ENCODE measurements at places on chromosomes 2 and 18. TPM values are rescaled to one million over a fixed set of nuclear protein-coding genes. Genes with fewer than 3 reads are reported as not detected.

SCN7A gene
- 74.1 TPM for total RNA-seq

PLEK gene
- under 0.01 TPM for total RNA-seq

- no peak for DNase-seq
- no peak overlapping the region for H3K27ac ChIP-seq
- H3K4me1 ChIP-seq, result no peaks in the 10 kb centered on the region
- H3K4me3 ChIP-seq, result no peak overlapping the region
- no peaks in the 10 kb centered on the region for H3K27me3 ChIP-seq
- no peaks in the 10 kb centered on the region for H3K36me3 ChIP-seq
Measured at GRCh38 chr2:74851191-74851566, 17.3 kb downstream of the HK2 start.

DNA sequence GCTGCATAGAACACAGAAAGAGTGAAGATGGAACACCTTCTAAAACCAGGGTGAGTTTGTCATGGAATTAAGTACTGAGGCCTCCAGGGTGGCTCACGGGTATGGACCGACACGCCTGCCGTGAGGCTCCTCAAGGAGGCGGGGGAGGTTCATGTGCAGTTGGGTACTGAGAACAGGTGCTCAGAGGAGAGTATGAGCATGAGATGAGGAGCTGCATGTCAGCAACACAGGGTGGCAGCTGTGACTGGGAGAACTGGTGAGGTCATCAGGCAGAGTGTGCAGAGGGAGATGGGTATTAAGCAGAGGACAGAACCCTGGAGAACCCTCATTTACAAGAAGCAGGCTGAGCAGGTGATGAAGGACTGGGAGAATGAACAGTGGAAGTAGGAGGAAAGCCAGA, 63.2 kb upstream of the KLHL29 start:
- no peaks in the 10 kb centered on the region for H3K4me1 ChIP-seq
- DNase-seq, result no peak
- no peak overlapping the region for H3K27ac ChIP-seq
- H3K27me3 ChIP-seq, result no peaks in the 10 kb centered on the region
- H3K36me3 ChIP-seq, result no peaks in the 10 kb centered on the region

- H3K4me1 ChIP-seq, result no peaks in the 10 kb centered on the region
- H3K4me3 ChIP-seq, result no peak overlapping the region
- H3K27me3 ChIP-seq, result no peaks in the 10 kb centered on the region
- DNase-seq, result no peak
Measured at GRCh38 chr2:233846387-233847247, 7.7 kb downstream of the HJURP start.

TNFRSF11A gene
- 0.26 TPM for total RNA-seq

DNA sequence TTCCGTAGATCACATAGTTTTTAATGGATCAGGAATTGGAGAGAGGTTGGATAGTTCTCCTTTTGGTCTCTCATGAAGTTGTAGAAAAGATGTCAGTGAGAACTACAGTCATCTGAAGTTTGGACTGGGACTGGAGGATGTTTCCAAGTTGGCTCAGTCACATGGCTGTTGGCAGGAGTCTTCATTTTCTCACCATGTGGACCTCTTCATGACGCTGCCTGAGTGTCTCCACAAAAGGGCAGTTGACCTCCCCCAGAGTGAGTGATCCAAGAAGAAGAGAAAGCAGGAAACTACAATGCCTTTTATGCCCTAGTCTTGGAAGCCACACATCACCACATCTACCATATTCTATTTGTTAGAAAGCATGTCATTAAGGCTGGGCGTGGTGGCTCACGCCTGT, 171.7 kb downstream of the EPHA4 start:
- no peaks in the 10 kb centered on the region for H3K27me3 ChIP-seq
- H3K4me3 ChIP-seq, result no peak overlapping the region
- no peaks in the 10 kb centered on the region for H3K36me3 ChIP-seq
- no peak for DNase-seq

ALPG gene
- not detected for total RNA-seq

GRCh38 chr2:230592775-230593174, 119.9 kb upstream of the CAB39 start:
- no peak overlapping the region for H3K4me3 ChIP-seq
- no peaks in the 10 kb centered on the region for H3K36me3 ChIP-seq
- H3K27ac ChIP-seq, result no peak overlapping the region

FOXD4L1 gene
- not detected for total RNA-seq

DNA sequence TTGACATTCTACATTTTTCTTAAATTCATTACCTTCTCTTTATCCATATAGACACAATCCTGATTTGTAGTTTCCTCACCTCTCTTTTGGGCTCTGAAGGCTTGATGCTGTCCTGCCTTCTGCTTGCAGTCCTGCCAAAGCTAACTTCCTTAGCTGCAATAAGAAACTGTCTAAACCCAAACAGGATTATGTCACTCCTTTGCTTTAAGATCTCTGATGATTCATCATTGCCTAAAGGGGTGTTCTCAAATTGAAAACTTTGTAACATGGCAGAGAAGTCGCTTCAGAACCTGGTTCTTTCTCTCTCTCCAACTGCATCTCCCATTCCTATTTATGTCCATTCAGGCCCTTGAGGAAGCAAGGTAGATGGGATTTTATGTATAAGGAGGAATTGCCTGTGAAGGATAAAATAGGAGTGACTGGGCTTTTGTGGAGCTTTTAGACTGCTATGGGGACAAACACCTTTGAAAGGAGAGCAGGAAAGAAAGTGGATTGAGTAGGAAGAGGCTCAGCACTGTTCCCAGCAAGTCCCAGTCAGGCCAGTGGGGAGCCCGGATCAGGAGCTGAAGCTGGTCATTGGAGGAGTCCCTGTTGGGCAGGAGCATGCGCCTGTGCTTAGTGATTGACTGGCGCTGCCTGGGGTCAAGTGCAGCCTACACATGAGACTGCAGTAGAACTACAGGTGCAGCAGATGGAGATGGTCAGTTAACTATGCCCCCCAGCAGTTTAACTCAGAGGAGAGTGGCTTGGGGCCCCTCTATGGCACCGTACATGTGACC, 390.6 kb downstream of the CTNNA2 start:
- no peaks in the 10 kb centered on the region for H3K36me3 ChIP-seq
- H3K27me3 ChIP-seq, result no peaks in the 10 kb centered on the region
- no peaks in the 10 kb centered on the region for H3K4me1 ChIP-seq
- H3K4me3 ChIP-seq, result no peak overlapping the region

- no peaks in the 10 kb centered on the region for H3K4me1 ChIP-seq
- no peak for DNase-seq
- peaks cover 20% of the 10 kb centered on the region for H3K27me3 ChIP-seq
- peak overlapping the region; percentile 41 for H3K4me3 ChIP-seq
Measured at GRCh38 chr2:120344214-120344975, 1.5 kb upstream of the INHBB start.

DNA sequence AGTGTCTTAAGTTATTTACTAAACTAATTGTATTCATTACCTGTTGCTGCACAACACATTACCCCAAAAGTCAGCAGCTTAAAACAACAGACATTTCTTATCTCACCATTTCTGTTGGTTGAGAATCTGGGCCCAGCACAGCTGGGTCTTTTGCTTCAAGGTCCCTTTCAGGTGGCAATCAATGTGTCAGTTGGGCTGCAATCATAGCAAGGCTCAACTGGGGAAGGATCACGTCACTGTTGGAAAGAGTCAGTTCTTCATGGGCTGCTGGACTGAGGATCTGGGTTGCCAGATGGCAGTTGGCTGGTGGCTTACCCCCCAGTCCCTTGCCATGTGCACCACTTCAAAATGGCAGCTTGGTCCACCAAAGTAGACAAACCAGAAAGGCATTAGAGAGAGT, 261.2 kb downstream of the SUCLG1 start:
- H3K4me1 ChIP-seq, result no peaks in the 10 kb centered on the region
- H3K27ac ChIP-seq, result no peak overlapping the region
- H3K4me3 ChIP-seq, result no peak overlapping the region

DNA sequence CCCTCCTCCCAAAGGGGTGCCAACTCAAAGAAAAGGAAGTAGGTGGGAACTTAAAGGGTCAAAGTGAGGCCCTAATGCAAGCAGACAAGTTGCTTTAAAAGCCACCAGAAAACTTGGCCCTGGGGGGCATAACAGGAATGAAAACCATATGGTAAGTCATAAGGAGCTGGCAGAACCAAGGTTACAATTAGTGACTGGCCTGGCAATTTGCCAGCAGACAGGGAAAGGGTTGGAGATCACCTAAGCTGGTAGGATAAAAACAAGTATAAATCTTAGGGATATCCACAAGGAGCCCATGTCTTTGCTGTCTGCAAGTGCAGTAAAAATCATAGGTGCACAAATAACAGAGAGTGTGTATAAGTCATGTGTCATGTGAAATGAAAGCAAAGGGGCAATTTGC, 256.7 kb upstream of the LRRTM4 start:
- no peak overlapping the region for H3K27ac ChIP-seq
- no peaks in the 10 kb centered on the region for H3K36me3 ChIP-seq
- DNase-seq, result no peak
- no peaks in the 10 kb centered on the region for H3K4me1 ChIP-seq

LIMS4 gene
- total RNA-seq, result 5.6 TPM

DNA sequence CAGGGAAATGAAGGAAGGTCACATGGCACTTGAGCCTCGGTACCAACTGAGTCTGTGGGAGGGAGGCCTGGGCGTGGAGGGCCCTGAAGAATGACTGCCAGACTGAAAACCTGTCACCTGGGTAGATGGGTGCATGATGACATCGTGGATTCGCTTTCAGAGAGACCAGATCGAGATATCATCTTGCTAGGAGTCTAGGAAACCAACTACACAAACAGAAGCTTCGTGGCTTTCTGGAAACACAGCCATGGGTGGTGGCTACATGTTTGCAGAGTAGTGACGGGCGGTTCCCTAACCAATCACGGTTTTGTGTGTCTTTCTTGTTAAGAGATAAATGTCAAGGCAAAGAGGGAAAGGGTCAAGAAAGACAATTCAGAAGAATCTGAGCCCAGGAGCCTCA, 155.0 kb downstream of the EIPR1 start:
- H3K27me3 ChIP-seq, result no peaks in the 10 kb centered on the region
- no peak overlapping the region for H3K27ac ChIP-seq
- H3K4me1 ChIP-seq, result no peaks in the 10 kb centered on the region
- no peak overlapping the region for H3K4me3 ChIP-seq
- H3K36me3 ChIP-seq, result no peaks in the 10 kb centered on the region
- DNase-seq, result no peak

- no peaks in the 10 kb centered on the region for H3K36me3 ChIP-seq
- H3K4me3 ChIP-seq, result no peak overlapping the region
- H3K4me1 ChIP-seq, result no peaks in the 10 kb centered on the region
- no peak for DNase-seq
- no peak overlapping the region for H3K27ac ChIP-seq
Measured at GRCh38 chr2:172600557-172601008, 44.7 kb downstream of the PDK1 start.

DNA sequence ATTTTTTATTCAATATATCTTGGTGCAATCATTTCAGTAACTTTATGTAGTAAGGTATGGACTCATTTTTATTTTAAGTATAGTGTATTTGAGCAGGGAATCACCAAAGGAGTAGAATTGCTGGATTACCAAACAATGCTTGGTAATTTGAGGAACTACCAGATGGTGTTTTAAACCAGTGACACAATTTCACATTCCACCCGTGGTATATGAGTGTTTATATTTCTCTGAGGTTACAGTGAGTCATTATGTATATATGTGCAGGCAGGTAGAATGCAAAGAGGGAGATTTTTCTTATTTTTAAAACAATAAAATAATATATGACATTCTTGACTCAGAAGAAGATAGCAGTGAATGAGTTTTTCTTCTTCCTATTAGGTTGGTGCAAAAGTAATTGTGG, 596.9 kb downstream of the DCC start:
- H3K4me1 ChIP-seq, result no peaks in the 10 kb centered on the region
- H3K36me3 ChIP-seq, result no peaks in the 10 kb centered on the region
- no peak overlapping the region for H3K27ac ChIP-seq
- DNase-seq, result no peak

SALL3 gene
- total RNA-seq, result 0.28 TPM

DNA sequence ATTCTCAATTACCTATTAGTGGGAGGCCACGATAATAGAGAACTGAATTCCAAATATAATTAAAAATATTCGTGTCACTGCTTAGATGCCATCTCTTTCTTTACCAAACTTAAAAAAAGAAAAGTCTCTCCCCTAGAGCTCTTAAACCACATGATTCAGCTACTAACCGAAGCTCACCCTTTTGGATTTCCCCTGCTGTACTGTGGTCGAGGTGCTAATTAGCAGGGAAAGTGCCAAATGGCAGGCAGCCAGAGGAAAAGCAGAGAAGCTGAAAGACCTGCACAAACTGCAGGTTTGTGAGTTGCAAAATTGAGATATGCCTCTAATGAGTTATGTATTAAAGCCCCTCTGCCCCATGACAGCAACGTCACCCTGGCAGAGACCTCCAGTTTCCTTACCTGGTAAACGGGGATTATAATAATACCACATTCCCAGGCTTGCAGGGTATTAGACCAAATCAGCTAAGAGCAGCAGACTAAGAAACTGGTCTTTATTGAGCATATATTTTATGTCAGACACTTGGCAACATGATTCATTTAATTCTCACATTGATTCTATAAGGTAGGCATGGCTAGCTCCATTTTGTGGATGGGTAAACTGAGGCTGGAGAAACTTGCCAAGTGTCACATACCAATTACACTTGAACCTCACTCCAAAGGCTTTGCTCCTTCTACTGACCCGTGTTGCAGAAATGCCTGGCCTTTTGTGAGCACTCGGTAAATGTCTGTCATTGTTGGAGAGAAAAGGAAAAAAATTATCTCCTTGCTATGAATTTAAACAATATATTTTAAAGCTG, 259.7 kb downstream of the LPIN1 start:
- no peaks in the 10 kb centered on the region for H3K4me1 ChIP-seq
- DNase-seq, result no peak
- no peak overlapping the region for H3K4me3 ChIP-seq
- H3K27ac ChIP-seq, result no peak overlapping the region
- no peaks in the 10 kb centered on the region for H3K36me3 ChIP-seq

GRCh38 chr2:203656522-203657287, 49.7 kb upstream of the CD28 start:
- no peak for DNase-seq
- no peaks in the 10 kb centered on the region for H3K36me3 ChIP-seq
- H3K4me1 ChIP-seq, result no peaks in the 10 kb centered on the region
- H3K27ac ChIP-seq, result no peak overlapping the region

- H3K4me3 ChIP-seq, result no peak overlapping the region
- H3K27ac ChIP-seq, result no peak overlapping the region
- no peaks in the 10 kb centered on the region for H3K4me1 ChIP-seq
- no peak for DNase-seq
- H3K36me3 ChIP-seq, result no peaks in the 10 kb centered on the region
Measured at GRCh38 chr2:84805250-84805958, 75.5 kb downstream of the TRABD2A start.

- no peaks in the 10 kb centered on the region for H3K27me3 ChIP-seq
- no peaks in the 10 kb centered on the region for H3K36me3 ChIP-seq
- peak overlapping the region; percentile 79 for H3K27ac ChIP-seq
- H3K4me1 ChIP-seq, result no peaks in the 10 kb centered on the region
- DNase-seq, result peak; percentile 35
- H3K4me3 ChIP-seq, result no peak overlapping the region
Measured at GRCh38 chr2:66607152-66607551, 172.2 kb downstream of the MEIS1 start.

KLHL14 gene
- 2.6 TPM for total RNA-seq

- DNase-seq, result no peak
- H3K4me3 ChIP-seq, result no peak overlapping the region
- no peaks in the 10 kb centered on the region for H3K27me3 ChIP-seq
Measured at GRCh38 chr2:60509066-60509465, 44.4 kb downstream of the BCL11A start.

Measured in uterus (tissue), 4 donors.